Left ventricle myocardium superior (tissue), 1 donor: ENCODE measurements at places on chromosomes 4 and X. TPM values are rescaled to one million over a fixed set of nuclear protein-coding genes. Genes with fewer than 3 reads are reported as not detected.

DNA sequence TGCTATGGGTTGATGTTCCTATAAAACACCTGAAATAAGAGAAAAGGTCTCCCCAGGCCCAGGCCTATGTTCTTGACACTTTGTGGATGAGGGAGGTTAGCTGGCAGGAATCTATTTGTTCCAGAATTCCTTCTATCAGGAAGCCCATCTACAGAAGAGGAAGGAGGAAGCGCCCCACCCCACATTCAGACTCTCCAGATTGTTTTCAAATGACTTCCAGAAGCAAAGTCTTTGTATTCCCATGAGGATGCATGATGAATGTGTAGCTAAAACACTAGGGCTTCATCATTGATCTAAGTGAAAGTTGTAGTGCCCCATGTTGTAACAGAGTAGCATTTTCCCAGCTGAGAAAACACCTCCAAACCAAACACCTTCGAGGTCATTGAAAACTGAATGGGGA, 16.4 kb downstream of the OTC start:
- no peak for DNase-seq

- no peak for DNase-seq
Measured at GRCh38 chr4:35463251-35463952, 780.9 kb downstream of the ARAP2 start.

DNA sequence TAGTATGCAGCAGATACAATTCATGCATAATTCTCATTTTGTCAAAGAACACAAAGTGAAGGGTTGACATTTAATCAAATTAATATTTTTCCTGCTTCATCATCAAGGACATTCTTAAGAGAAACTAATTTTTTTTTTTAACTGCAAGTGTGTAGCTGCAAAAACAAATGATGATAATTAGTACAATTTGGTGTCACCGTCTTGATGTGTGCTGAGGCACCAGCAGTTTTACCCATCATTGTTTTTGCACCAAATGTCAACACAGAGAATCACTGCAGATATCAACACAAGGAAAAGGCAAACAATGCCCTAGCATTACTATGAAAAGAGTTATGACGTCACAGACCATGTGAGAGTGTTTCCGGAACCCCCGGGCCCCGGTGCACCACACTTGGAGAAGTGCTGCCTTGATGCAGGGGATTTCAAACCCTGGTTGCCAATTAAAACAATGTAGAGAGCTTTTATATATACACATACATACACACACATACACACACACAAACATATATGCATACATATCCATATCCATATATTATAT, 55.9 kb downstream of the AGA start:
- no peak for DNase-seq

DNA sequence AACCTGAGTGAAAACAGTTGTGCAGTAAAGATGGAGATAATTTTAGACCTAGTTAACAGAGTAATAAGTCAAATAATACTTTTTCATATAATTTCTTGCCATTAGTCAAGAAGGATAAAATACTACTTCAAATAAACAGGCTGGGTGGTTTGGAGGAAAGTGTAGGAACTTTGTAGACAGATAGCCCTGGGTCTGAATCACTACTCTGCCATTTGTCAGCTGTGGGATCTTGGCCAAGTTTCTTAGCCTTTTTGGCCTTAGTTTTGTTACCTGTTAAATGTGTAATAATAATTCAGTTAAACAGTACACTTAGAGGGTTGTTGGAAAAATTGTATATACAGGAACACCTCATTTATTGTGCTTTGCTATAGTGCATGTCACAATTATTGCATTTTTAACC, 163.7 kb downstream of the NPNT start:
- DNase-seq, result no peak

DNA sequence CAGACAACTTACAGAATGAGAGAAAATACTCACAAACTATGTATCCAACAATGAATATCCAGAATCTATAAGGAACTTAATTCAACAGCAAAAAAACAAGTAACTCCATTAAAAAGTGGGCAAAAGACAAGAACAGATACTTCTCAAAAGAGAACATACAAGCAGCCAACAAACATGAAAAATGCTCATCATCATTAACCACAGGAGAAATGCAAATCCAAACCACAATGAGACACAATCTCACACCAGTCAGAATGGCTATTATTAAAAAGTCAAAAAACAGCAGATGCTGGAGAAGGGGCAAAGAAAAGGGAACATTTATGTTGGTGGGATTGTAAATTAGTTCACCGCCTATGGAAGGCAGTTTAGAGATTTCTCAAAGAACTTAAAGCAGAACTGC, 150.3 kb downstream of the FGF16 start:
- DNase-seq, result no peak

DNA sequence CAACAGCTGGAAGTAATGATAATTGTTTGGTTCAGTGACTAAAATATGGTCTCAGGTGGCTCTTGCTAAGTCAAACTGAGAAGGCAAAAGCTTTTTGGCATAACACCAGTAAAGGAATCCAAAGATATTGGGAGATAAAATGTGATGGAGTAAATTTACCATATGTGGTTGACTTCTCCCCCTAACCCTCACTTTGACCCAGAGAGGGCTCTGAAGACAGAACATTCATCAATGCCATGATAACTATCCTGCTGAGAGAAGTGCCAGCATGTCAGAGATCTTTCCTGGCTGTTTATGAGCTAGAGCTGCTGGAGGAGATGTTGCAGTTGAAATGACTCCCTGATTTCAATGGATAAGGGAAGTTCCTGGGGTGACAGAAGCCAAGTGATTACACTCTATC, 213.4 kb downstream of the SPCS3 start:
- no peak for DNase-seq

- no peak for DNase-seq
Measured at GRCh38 chr4:150236626-150237025, 158.4 kb downstream of the DCLK2 start.

- no peak for DNase-seq
Measured at GRCh38 chr4:186002853-186003252, 66.1 kb upstream of the TLR3 start.

TAF7L gene
- total RNA-seq, result not detected

FDCSP gene
- total RNA-seq, result not detected

GPR50 gene
- not detected for total RNA-seq
